Activated CD4-positive, alpha-beta T cell treated with anti-CD3 and anti-CD28 coated beads, Interleukin-2, amount 10 ng/mL, durations not matched to agents 24 days and 14 days (primary cell): ENCODE measurements at places on chromosomes 12 and 14. TPM values are rescaled to one million over a fixed set of nuclear protein-coding genes. Genes with fewer than 3 reads are reported as not detected.
A peak's percentile ranks its signal among the peaks of the same experiment; 100 is the strongest.

DNA sequence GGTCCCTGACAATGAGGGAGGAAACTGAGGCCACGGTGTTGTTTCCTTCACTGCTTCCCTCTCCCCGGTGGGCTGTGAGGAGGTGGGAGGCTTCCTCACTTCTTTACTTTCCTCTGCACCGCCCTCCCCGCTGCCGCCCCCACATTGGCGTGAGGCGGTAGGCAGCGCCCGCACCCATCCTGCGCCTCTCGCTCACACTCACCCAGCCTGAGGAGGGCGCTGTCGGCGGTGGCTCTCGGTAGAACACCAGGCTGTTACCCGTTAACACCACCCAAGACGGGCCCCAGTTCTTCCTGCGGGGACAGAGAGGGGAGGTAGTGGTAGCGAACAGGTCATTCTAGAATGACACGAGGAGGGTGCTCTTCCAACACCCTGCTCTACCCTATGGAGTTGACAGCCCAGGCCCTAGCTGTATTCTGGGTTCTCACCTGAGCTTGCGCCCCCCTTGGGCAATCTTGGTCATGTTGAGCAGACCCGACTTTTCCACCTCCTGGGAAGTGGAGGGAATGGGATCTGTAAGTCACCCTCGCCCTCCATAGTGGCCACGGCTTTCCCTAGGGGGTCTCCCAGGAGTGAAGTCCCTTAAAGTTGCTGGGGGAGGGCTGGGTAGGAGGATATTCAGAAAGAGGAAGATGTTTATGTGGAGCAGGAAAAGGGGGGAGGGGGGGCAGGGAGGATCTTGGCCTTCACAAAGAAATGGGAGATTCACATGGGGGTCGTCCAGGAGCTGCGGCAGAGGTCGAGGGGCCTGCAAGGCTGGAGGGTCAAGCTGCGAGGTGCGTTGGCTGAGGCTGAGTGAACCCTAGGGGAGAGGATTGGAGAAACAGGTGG, 3.3 kb downstream of the ARHGAP9 start:
- peak; percentile 93 for DNase-seq

- no peak for DNase-seq
Measured at GRCh38 chr14:69464829-69465228, 19.7 kb upstream of the PLEKHD1 start.

DNA sequence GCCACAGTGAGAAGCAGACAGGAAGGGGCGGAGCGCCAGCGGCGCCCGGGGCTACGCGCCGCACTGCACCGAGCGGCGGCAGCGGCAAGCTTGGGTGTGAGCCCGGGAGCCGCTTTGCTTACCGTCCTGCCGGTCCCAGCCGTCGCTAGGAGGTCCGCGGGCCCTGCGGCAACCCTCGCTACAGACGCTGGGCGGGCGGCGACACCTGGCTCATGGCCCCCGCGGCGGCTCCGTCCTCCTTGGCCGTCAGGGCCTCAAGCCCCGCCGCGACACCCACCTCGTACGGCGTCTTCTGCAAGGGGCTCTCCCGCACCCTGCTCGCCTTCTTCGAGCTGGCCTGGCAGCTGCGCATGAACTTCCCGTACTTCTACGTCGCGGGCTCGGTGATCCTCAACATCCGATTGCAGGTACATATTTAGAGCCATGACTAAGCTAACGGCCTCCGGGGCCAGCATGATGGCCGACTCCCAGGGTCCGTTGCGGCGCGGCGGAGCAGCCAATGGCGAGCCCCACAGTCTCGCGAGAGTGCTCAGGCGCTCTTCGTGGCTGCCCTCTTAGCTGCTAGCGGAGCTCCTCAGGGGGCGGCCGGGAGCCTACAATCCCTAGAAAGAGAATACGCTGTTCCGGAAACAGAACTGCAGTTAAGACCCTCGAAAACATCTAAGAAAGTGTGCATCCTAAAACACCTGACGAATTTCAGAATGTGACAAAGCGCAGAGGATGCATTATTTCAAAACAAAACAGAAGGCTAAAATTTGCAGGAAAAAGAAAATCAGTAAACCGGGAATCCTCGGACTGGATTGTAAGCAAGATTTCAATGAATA, at the start of gene SMIM10L1:
Gene SMIM10L1 (plus strand): TSS at position 50 of the 824 bp plus-strand sequence. CDS start 163 bp downstream, at position 213.
- DNase-seq: peak; percentile 97

DNA sequence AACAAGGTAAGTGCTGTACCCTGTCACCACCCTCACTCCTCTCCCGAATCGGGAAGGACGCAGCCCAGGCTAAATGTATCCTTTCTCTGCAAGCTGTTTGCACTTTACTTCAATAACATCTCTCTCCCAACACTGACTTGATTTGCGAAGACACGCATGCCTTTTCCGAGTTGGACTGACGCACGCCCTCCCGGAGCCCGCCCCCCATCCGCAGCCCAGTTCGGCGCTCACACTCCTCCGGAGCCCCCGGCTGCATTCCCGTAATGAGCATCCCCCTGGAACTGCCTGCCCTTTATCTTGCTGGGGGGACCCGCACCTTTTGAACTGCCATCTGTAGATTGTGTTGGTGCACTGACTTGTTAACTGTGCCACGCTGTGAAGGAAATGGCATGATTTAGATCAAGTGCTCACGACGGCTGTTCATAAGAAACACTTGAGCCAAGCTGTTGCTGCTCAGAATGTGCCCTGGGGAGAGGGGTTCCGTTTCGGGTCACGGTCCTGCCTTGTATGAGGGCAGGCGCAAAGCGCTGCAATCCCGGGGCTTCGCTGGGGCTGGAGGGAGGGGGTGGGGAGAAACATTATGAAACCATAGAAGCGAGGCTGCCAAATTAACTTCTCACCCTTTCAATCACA, 176.6 kb upstream of the CDKN3 start:
- no peak for DNase-seq

DNA sequence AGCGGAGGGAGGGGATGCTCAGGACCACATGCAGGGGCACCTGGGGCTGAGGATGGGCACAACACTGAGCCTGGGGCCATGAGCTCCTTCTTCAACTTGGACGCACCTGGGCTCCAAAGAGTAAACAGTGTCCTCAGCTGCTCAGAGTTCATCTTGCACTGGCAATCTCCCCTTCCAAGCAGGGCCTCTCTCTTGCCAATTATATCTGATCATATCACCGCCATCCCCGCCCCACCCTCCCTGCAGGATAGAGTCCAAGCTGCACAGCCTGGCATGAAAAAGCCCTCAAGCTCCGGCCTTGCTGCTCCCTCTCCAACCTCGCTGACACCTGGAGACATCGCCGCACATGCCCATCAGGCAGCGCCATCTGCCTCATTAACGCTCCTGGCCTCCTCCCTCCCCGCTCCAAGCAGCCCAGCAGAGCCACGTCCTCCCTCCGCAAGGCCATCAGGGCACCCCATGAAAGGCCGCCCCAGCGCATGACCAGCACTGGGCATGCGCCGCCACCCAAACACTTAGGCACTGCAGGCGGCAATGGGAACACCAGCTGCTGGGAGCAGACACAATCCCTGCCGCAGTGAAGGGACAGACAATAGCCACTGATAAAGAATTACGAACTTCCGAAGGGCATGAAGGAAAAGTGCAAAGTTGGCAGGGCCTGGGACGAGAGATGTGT, 88.8 kb downstream of the CHGA start:
- no peak for DNase-seq

- no peak for DNase-seq
Measured at GRCh38 chr12:124233846-124234640, 60.9 kb upstream of the RFLNA start.

- DNase-seq: no peak
Measured at GRCh38 chr14:23884541-23884904, 69.0 kb upstream of the DHRS4 start.

- no peak for DNase-seq
Measured at GRCh38 chr14:24278424-24278823, 7.0 kb upstream of the RABGGTA start.

DNA sequence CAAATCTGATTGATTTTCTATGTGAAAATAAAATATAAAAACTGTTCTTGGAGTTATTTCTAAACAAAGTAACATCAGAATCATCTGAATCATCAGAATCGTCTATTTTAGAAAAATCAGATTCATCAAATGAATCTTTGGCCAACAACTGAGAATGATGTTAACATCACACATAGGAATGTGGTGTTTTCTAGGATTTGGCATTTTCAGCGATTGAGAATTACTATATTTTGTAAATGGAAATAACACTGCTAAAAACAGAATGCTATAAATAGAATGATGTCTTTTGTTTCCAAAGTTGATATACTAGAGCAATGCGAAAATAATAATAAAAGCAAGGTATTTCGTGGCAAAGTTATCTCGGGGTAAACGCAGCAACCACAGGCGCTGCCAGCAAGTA, 73.9 kb upstream of the EVL start:
- no peak for DNase-seq

DNA sequence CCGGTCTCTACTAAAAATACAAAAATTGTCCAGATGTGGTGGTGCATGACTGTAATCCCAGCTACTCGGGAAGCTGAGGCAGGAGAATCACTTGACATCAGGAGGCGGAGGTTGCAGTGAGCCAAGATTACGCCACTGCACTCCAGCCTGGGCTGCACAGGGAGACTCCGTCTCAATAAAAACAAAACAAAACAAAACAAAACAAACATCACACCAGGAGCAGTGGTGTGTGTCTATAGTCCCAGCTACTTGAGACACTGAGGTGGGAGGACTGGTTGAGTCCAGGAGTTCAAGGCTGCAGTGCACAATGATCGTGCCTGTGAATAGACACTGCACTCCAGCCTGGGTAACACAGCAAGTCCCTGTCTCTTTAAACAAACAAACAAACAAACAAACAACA, 89.5 kb upstream of the HECTD1 start:
- DNase-seq: no peak

DNA sequence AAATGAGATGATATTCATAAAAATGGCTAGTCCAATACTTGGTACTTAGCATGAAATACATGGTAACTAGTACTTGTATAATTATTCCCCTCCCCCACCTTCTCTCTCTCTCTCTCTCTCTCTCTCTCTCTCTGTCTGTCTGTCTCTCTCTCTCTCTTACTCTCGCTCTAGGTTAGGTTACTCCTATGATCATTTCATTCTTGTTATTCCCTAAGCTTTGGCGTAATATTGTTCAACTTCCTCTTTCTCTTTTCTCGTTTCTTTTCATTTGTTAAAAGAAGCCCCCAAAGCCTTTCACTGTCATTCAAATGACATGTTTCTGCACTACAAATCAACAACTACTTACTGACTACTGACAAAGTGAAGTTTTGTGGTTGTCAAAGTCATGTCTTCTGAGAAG, 89.8 kb downstream of the GRIP1 start:
- no peak for DNase-seq

- DNase-seq: no peak
Measured at GRCh38 chr14:33931461-33931860, 19.4 kb downstream of the EGLN3 start.

DNA sequence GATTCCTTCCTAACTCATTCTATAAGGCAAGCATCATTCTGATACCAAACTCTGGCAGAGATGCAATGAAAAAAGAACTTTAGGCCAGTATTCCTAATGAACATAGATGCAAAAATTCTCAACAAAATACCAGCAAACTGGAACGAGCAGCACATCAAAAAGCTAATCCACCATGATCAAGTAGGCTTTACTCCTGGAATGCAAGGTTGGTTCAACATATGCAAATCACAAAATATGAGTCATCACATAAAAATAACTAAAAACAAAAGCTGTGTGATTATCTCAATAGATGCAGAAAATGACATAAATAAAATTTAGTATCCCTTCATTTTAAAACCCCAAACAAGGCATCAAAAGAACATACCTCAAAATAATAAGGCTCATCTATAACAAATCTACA, 98.9 kb downstream of the ACSS3 start:
- DNase-seq: no peak

GRCh38 chr12:90905691-90906370, 49.1 kb downstream of the CCER1 start:
- no peak for DNase-seq

- no peak for DNase-seq
Measured at GRCh38 chr12:77685112-77685511, 145.6 kb upstream of the NAV3 start.

The PTPN6 gene
- total RNA-seq: 349 and 355 TPM in 2 replicates

DNA sequence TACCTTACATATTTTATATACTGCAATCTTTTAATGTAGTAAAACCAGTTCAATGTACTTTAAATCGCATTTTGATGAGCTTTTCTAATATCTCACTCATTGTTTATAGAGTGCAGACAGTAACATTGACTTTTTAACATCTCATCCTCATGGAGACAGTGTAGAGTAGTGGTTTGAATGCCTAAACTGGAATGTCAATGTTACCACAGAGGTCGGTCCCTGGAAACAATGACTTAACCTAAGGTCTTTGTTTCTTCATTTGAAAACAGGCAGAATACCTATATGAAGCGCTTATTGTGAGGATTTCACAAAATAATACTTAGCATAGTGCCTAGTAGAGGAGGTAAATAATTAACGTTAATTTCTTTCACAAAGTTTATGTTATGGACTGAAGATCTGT, 5.0 kb downstream of the CDK17 start:
- no peak for DNase-seq

DNA sequence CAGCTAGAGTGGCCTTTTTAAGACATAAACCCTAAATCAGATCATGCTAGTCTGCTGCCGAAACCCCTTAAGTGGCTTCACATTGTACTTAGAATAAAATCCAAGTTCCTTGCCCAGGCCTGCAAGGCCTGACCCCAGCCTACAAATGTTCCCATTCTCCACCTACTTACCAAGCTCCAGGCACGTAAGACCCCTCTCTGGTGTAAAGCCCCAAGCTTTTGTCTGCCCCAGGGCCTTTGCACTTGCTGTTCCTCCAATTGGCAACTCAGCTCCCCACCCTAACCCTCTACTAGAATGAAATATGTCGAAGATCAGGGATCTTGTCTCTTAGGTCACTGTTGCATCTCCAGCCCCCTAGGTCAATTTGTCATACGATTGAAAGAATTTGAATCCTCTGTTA, 27.1 kb upstream of the MED13L start:
- no peak for DNase-seq

GRCh38 chr14:105088812-105089745, 23.8 kb upstream of the GPR132 start:
- DNase-seq: peak; percentile 64

The PIK3C2G gene
- not detected in 2 replicates for total RNA-seq

GRCh38 chr14:90275458-90275814, 19.1 kb downstream of the PSMC1 start:
- DNase-seq: no peak

DNA sequence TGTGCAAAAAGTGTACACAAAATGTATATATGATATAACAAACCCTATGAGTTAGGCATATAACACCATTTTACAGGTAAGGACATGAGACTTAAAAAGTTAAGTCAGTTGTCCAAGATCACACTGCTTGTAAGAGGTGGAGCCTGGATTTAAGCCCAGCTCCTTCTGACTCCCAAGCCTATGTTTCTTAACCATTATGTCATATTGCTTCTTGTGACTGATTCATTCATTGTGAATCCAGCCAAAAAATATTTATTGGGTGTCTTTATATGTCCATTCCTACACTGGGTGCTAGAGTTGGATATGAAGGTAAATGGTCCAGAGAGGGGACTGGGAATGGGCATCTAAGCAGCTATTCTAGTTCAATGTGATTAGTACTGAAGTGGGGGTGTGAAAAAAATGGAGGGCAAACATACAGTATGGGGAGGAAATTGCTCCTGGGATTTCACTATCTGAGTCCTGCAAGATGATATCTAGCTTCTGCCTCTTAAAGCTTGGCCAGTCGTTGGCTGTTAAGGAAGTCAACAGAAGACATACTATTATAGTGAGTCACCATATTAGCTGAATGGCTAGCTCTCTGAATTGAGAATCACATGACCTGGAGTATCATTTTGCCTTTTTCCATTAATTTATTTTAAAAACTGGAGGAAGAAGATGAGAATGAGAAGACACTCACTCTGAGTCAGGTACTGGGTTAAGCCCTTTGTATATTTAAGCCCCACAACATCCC, 28.8 kb downstream of the PAX9 start:
- no peak for DNase-seq

The NELL2 gene
- 20.0 and 27.5 TPM in 2 replicates for total RNA-seq

The GARIN6 gene
- not detected in 2 replicates for total RNA-seq

GRCh38 chr12:108565976-108566375, 3.6 kb downstream of the ISCU start:
- no peak for DNase-seq
